ENCODE measurements at places on chromosomes 1 and 21.

DNA sequence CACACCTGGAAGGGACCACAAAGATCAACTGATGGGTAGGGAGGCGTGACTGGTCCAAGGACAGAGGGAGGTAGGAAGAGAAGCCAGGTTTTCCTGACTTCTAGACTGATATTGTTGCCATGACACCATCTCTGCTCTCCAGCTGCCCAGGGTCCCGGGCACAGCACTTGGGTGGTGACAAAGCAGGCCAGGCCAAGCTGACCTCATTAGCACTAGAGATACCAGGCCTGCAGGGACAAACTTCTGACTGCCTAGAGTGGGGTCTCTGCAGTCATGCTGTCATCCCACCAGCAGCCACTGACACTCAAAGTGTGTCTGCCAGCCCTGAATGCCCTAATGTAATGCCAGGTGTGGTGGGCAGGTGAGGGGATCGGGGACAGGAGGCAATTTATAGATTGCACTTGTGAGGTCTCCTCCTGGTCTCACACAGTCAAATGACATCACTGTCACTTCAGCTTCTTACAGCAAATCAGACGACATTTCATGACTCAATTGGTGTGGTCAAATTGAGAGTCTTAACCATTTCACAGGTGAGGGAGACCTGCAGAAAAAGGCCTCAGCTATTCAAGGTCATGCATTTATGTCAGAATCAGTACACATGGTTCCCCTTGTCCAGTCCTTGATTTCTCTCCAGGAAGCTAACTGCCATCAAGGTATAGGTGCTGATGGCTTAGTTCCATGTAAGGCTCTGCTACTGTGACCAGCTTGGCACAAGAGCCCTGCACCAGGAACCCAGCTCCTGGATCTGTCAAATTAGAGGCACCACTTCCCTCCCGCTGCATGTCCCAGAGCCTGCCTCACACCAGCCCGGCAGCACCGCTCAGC, 2.7 kb downstream of the SLC9A1 start:
- no peak for DNase-seq

GRCh38 chr1:22865736-22866135, 106.9 kb downstream of the LACTBL1 start:
- no peak for DNase-seq

GRCh38 chr1:39110325-39110851, 84.2 kb downstream of the NDUFS5 start:
- DNase-seq, result no peak

DNA sequence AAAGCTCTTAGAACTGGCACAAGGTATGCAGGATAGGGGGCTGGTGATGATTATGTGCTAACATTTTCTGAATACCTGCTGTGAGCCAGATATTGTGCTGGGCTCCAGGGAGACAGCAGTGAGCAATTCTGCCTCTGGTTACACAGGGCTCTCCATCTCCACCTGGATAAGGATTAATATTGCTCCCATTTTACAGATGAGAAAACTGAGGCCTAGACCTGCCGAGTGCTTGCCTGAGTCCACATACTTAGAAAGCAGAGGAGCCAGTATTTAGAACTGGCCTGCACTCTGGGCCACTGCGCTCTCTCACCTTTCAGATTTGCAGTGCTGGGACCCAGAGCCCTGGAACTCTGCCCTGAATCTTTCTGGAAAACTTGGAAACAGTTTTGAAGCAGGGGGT, 167.2 kb upstream of the KLHDC7A start:
- no peak for DNase-seq

DNA sequence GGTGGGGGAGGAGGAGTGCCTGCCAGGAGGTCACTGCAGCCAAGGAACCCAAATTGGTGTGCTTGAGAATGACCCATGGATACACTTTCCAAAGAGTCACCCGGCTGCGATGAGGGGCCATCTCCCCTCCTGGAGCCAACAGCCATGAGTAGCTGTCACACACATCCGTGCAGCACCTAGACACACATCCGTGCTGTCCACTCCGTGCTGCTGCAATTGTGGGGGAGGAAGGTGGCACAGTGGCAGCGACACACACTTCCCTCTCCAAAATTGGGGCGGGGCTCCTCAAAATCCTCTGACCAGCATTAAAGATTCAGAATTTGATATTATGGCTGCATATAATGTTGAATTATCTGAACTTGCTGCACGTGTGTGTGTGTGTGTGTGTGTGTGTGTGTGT, 15.8 kb downstream of the TP73 start:
- no peak for DNase-seq

GRCh38 chr1:40825435-40825788, 36.8 kb downstream of the CITED4 start:
- no peak for DNase-seq

- DNase-seq, result no peak
Observed at GRCh38 chr1:43527111-43527878, 3.4 kb upstream of the PTPRF start.

GRCh38 chr1:109912873-109913272, 2.2 kb downstream of the CSF1 start:
- no peak for DNase-seq

- DNase-seq, result no peak
Observed at GRCh38 chr1:101216623-101217022, 20.2 kb upstream of the S1PR1 start.

DNA sequence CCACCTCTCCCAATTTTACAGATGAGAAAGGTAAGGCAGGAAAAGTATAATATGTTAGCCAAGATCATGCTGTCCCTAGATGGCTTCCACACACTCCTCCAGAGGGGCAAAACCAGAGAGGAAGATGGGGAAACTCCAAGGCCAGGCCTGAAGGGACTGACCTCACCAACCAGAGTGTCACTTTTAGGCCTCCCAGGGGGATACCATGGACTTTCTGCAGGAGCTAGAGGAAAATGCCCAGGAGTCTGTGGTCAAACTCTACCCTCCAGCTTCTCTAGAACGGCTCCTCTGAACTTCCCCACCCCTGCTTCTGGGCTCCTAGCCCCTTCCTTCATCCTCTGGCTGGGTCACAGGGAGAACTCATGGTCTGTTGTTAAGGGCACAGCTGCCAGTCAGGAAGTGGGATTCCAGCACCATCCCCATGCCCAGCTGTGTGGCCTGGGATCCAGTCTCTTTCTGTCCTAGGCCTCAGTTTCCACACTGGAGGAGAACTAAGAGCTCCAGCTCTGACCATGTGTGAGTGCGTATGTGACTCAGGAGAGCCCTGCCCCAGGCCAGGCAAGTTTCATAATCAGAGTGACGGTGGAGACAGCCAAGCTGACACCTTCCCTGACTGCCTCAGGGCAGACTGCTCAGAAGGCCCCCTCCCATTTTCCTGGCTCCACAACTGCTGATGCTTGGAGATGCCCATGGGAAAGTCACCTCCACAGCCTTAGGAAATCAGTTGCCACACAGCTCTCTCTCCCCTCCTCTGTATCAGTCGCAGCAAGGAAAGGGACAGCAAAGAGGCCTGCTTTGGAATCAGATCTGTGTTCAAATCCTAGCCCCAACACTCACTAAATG, 1.9 kb downstream of the IGSF8 start:
- DNase-seq, result no peak

- DNase-seq, result peak; percentile 97
Observed at GRCh38 chr1:145891587-145892485, 6.2 kb upstream of the ANKRD35 start.
